Nucleus accumbens (tissue), 56 donors: ENCODE measurements at places on chromosomes 1 and 21.

GRCh38 chr21:32414579-32415358, 2.3 kb downstream of the EVA1C start:
- peak; percentile 11 for DNase-seq

- no peak for DNase-seq
Observed at GRCh38 chr1:64107118-64107519, 96.3 kb upstream of the UBE2U start.

GRCh38 chr1:106222403-106222802, 834.1 kb upstream of the PRMT6 start:
- DNase-seq = no peak

DNA sequence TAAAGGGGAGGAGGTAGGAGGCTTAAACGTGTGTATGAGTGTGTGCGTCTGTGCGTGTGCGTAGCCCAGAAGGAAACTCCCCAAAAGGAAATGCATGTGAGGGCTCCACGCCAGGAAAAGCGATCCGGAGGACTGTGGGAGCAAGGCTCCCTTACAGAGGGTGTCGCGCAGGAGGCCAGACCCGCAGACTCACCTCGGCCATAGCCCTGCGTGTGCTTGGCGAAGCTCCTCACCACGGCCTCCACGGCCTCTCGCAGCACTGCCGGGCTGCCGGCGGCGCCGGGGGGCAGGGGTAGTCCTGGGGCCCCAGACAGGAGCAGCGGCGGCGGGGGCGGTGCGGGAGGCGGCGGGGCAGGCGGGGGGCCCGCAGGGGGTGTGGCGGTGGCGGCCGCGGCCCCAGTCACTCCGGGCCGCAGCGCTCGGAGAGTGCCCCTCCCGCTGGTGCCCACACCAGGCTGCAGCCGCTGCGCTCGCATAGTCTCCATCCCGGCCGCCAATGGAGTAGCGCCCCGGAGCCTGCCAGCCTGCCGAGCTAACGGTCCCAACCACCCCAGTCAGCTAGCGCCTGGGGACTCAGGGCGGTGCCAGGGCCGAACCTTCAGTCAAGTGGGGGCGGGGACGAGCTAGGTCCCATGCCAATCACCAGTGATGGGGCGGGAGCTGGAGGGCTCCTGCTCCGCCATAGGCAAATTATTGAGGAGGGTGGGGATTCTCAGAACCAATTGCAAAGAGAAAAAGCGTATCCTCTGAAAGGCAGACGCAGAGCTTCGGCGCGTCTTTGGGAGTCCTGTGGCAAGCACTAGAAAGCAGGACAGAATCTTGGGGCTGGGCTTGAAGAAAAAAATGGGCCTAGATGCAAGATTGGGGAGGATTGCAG, at the start of gene LIX1L:
LIX1L (minus strand) TSS at position 575 of the 877 bp plus-strand sequence; CDS start at position 485, 90 bp downstream.
- DNase-seq = peak; percentile 91

DNA sequence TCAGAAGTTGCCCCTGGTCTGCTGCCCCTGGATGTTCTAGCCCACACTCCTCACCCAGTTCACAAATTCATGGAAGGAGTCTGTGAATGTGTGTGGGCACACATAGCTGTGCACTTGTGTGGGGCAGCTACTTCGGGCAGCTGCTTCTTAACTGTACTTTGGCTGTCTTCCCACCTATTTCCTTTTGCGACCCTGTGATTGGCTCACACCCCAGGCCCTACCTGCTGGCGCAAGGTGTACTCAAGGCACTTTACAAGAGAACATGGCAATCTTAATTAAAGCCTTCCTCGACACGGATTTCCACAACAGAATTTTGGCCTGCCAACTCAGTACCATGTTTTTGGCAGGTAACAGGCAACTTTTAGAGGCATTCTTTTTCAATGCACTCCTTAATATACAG, 86.5 kb upstream of the CTTNBP2NL start:
- no peak for DNase-seq

- DNase-seq = no peak
Observed at GRCh38 chr1:201637282-201638079, 98.6 kb downstream of the NAV1 start.

GRCh38 chr1:13908128-13908527, 208.1 kb downstream of the PRDM2 start:
- DNase-seq = no peak

DNA sequence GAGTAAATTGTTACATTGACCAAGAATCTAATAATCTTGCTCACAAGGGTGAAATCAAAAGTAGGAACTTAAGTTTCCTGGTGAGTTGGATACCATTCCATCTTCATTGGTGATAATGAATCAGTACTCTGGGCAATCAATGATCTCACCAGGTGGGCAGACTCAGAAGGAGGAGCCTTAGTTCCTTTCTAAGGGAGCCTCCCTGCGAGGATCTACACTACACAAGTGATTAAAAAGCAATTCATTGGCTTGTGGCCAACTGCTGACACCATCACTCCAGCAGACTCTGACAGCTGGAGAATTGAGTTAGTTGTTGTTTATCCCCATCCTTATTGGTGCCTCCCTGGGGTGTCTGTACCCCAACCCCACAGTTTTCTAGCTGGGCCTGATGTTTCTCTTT, 84.1 kb upstream of the VANGL1 start:
- no peak for DNase-seq

- no peak for DNase-seq
Observed at GRCh38 chr1:81305997-81306452, 494.7 kb upstream of the ADGRL2 start.

GRCh38 chr1:34425785-34426184, 249.1 kb downstream of the C1orf94 start:
- DNase-seq = no peak

GRCh38 chr1:41975850-41976569, 57.3 kb upstream of the HIVEP3 start:
- DNase-seq = no peak

DNA sequence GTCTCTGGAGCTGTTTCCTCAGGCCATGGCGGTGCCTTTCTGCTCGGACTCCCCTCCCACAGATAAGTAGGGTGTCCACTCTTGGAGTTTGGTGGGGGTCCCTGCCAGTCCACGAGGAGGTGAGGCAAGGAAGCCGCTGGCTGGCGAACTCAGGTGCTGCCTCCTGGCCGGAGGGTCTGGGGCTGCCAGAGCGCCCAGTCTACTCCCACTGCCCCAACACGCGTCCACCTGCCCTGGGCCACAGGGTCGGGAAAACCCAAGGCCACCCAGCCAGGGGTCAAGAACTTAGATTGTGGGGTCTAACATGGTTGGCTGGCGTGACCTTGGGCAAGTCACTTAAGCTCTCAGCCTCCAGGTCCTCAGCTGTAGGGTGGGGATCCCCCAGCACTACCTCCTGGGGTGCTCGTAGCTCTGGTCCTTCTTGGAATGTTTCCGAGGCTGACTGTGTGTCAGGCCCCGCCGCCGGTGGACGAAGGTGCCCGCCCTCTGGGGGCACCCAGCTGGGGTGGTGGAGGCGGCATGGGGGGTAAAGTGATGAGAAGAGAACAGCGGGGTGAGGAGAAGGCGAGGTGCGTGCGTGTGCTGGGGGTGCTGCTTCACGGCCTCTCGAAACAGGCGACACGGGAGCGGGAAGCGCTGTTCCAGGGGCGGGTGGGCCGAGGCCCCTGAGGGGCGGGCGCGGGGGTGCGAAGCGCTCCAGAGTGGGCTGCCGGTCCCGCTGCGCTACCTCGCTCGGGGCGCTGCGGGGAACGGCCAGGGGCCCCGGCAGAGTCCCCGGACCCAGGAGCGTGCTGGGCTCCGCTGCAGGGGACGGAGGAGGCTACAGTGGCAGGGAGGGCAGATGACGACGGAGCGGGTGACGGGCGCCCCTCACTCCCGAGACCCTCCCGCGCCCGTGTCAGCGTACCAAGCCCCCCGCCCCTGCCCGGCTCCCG, 1.2 kb downstream of the SH2D5 start:
- no peak for DNase-seq

- no peak for DNase-seq
Observed at GRCh38 chr1:112511897-112512296, 3.1 kb downstream of the WNT2B start.

- DNase-seq = no peak
Observed at GRCh38 chr1:227219715-227220292, 98.5 kb downstream of the CDC42BPA start.

GRCh38 chr1:4428711-4429110, 225.7 kb upstream of the AJAP1 start:
- DNase-seq = no peak

GRCh38 chr1:55322842-55323241, 107.7 kb upstream of the USP24 start:
- no peak for DNase-seq

DNA sequence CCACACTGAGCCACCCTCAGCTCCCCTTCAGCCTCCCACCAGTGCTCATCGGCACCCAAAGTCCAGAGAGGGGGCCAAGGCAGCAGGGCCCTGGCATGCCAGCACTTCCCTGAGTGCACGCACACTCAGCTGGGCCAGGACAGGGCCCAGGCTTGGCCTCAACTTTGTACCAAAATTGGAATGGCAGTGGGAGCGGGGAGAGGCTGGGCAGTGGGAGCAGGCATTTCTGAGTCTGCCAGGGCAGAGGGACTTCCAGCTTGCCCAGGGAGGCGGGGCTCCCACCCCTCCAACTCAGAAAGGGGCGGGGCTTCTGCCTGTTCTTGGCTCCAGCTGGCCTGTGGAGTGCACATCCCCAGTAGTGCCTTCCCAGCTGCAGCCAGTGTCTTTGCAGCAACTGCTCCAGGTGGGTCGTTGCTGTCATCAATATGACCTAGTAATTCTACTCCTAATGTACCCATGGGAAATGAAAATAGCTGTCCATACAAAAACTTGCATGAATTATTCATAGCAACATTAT, 10.3 kb upstream of the SNX7 start:
- no peak for DNase-seq

GRCh38 chr1:159005676-159006075, 4.0 kb upstream of the IFI16 start:
- no peak for DNase-seq

DNA sequence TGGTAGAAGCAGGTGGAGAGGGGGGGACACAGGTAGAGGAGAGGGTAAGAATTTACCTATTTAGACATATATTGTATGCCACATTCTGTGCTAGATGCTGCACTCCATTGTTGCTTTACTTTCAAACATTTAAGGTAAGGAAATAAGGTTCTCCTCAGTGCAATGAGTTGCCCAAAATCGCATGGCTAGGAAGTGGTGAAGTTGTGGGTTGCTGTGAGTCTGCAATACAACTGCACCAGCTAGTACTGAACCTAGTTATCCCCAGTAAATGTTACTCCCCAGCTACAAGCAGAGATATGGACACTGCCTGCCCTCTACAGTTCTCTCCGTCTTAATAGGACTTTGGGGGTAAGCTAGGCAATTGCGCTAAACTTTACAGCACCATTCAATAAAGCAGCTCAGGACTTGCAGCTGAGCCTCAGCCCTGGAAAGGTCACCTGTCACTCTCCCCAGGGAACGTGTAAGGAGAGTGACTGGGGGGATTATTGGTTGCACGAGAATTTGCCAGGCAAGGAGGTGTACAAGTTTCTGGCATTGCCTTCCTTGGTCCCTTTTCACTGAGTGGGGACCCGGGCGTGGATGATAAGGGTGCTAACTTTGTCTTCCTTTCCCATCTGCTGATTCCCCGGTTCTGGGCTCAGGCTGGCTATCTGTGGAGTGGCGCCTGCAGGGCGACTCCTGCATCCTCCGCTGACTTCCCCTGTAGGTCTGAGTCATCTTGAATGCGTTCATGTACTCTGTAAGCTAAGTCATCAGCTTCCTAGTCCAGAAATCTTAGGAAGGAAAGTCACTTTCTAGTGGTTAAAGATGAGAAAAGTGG, 71.3 kb upstream of the CNTN2 start:
- no peak for DNase-seq

- no peak for DNase-seq
Observed at GRCh38 chr21:40282912-40283886, 416.0 kb downstream of the PCP4 start.

GRCh38 chr1:93002781-93003180, 41.5 kb upstream of the DIPK1A start:
- DNase-seq = no peak

- no peak for DNase-seq
Observed at GRCh38 chr1:152481869-152482664, 28.5 kb upstream of the LCE5A start.

DNA sequence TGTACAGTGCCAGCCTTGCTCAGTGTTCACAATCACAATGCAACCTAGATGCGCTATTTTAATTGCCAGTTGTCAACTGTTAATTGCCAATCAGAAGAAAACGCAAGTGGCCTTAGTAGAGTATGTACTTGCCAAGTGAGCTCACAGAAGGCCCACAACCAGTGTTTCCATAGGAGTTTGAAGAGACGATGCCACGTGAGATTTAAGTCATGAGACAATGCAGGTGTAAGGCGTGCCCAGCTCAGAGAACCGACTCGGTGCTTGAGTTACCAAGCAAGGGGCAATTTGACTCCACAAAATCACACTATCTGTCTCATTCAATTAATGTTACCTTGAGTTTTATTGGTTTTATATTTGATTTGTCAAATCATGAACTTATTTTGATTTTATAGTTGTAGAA, 65.6 kb downstream of the TEX35 start:
- no peak for DNase-seq

DNA sequence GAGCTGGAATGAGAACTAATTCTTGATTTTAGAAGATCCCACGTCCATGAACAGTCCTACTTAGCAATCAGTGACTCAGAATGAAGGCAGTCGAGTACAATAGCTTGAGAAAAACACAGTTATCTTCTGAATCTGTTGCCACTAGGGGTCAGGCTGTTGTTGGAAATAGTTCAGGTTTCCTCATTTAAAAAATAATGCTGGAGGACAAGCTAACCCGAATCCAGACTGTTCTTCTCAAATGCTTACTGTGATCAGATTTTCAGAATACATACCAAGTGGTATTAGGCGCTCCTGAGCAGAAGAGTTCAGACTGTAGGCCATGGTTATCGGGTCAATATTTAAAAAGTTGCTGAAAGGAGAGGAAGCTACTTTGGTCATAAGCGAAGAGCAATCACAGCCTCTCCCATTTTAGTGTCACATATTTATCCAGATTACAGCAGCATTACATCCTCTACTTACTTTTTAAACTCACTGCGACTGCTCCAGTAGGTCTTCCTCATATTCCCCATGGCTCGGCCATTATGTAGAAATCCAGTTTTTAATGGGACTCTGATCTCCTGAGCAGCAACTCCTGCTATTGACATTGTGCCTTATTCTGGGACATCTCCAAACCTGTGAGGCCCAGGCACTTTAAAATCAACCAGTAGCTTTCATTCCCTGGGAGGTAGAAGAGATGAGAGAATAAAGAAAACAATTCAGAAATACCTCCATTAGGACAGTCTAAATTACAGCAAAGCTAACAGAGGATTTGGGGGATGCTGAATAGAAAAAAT, 10.9 kb downstream of the ERRFI1 start:
- DNase-seq = peak; percentile 28

DNA sequence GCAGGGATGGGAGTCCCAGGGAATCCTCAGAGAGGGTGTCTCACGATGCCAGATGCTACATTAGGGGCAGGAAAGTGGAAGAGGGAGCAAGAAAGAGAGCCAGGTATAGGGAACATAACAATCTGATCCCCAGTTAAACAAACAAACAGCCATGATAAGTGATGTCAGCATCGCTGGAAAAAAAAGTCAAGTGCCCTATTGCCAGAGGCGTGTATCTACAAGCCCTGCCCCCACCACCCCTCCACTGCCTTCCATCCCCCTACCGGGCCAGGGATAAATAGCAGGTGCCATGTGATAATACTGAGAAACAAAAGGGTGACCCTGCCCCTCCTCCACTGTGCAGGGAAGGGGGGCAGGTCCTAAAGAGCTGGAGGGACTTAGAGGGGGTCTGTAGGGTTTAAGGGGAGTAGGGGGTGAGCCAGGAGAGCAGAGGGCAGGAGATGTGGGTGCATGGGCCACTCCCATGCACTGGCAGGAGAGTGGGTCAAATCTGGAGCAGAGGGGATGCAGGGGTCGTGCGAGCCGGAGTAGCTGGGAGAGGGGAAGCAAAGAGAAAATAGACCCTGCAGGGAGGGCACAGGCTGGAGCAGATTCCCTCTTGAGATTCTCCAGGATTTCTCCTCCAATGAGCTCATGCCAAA, 3.4 kb downstream of the SLC26A9 start:
- no peak for DNase-seq

- no peak for DNase-seq
Observed at GRCh38 chr1:99005537-99005942, 879 bp upstream of the PLPPR5 start.
